ELR (cell line): ENCODE measurements at places on chromosomes 3 and 15.

- no peak for DNase-seq
Measured at GRCh38 chr15:73687351-73687750, 3.2 kb downstream of the CD276 start.

GRCh38 chr3:59784164-59784563 is 734.3 kb upstream of the CFAP20DC start:
- no peak for DNase-seq

- DNase-seq, result no peak
Measured at GRCh38 chr3:48268936-48269561, 28.1 kb downstream of the ZNF589 start.

DNA sequence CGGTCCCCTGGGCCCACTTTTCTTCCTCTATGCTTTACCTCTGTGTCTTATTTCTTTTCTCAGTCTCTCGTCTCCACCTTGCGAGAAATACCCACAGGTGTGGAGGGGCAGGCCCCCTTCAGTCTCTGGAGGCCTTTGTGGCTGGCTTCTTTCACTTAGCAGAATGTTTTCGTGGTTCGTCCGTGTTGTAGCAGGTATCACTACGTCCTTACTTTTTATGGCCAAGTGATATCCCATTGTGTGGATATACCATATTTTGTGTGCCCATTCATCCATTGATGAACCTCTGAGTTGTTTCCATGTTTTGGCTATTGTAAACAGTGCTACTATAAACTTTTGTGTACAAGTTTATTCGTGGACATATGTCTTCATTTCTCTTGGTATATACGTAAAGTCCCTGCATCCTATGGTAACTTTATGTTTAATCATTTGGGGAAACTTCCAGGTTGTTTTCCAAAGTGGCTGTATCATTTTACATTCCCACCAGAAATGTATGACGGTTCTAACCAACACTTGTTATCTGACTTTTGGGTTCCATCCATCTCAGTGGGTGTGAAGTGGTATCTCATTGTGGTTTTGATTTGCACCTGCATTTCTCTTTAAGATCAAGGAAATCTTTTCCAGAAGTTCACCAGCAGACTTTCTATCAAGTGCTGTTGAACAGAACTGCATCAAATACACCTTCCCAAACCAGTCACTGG is 5.6 kb downstream of the PIGZ start:
- DNase-seq, result no peak

- DNase-seq, result no peak
Measured at GRCh38 chr3:152778022-152778421, 56.9 kb upstream of the P2RY1 start.

DNA sequence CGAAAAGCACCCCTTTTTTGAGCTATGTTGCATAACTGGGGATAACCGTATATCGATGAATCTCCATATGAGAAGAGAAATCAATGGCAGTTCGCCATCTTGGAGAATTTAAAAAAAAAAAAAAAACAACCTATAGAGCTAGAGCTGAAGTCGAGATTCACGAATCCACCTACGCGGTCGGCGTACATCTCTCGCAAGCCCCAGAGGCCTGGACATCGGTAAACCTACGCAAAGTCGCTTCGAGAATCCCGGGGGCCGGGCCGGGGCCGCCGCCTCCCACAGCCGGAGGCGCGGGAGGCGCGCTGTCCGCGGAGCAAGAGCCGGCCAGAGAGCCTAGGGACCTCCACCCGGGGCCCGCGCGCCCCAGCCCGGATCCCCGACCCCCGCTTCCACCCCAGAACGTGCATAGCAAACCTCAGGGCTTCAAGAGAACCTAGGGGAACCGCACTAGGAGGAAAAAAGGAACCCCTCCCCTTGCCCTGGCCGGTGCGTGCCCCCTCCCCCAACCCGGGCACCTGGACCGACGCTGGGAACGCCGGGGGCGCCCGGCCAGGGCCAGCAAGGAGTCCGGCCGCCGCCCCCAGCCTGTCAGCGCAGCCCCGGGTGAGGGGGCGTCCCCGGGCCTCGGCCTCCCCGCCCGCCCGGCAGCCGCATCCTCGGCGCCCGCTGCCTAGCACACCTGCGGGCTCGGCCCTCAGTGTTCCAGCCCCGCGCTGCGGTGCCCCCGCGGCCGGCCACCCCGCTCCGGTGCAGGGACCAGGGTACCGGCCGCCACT is 567 bp downstream of the PFN2 start:
- DNase-seq, result peak; percentile 88

DNA sequence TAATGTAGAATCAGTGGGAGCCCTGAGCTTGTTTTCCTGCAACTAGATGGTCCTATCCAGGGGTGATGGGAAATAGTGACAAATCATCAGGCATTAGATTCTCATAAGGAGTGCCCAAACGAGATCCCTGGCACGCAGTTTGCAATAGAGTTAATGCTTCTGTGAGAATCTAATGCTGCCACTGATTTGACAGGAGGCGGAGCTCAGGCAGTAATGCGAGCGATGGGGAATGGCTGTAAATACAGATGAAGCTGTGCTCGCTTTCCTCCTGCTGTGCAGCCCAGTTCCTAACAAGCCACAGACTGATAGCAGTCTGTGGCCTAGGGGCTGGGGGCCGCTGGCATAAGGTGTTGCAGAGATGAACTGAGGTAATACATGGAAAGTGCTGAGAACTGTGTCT is 28.3 kb upstream of the TMEM42 start:
- DNase-seq, result no peak

DNA sequence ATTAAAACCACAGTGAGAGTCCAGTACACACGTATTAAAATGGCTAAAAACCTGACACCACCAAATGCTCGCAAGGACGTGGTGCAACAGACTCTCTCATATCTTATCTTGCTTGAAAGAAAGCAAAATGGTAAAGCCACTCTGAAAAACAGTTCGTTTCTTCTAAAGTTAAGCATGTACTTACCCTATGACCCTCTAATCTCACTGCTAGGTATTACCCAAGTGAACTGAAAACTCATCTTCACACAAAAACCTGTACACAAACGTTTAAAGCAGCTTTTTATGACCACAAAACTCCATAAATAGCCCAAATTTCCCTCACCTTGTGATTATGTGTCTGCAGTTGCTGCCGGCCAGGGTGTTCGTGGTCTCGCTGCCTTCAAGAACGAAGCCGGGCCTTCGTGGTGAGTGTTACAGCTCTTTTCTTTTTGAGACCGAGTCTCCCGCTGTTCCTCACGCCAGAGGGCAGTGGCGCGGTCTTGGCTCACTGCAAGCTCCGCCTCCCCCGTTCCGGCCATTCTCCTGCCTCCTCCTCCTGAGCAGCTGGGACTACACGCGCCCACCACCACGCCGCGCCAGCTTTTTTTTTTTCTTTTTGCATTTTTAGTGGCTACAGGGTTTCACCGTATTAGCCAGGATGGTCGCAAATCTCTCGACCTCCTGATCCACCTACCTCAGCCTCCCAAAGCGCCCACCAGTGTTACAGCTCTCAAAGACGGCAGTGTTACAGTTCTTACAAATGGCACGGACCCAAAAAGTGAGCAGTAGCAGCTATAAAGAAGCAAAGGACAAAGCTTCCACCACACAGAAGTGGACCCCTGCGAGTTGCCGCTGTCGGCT is 165.4 kb downstream of the TJP1 start:
- no peak for DNase-seq

GRCh38 chr3:119810018-119810435 is 28.1 kb downstream of the NR1I2 start:
- DNase-seq, result peak; percentile 31

DNA sequence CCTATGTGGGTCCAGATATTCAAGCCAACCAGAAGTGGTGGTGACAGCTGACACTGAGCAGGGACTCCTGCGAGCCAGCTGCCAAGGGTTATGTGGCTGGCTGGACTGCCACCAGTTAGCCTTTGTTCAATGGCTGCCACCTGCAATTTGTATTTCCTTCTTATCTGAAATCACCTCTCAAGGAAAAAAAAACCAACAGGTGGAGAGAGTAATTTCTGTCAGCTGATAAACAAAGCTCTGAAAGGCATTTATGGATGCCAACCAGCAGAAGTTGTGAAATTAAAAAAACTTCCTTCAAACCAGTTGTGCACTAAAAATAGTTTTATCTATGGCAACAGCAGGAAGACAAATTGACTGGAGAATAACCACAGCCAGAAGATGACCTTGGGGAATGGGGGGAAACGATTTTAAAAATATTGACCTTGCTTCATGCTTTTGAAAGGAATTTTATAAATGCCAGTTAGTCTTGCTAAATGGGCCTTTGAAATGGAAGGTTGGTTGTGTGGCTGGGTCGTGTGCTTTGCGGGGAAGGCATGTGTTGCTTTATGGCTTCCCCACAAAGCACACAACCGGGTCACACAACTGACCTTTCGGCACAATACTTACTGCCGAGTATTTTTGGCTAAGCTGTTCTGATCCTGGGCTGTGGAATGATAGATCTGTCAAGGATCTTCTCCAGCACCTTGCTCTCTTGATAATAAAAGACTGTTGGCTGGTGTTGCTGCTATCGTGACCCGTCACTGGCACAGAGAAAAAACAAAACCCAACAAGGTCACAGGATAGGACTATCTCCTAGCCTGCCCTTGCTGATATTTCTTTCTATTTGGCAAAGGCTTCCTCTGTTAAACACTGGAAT is 3.5 kb downstream of the MYZAP start:
- DNase-seq, result no peak

- no peak for DNase-seq
Measured at GRCh38 chr15:100986158-100986896, 67.2 kb downstream of the LRRK1 start.

GRCh38 chr3:58058361-58059263 is 50.4 kb downstream of the FLNB start:
- peak; percentile 82 for DNase-seq

GRCh38 chr3:197270558-197271317 is 27.7 kb downstream of the DLG1 start:
- no peak for DNase-seq

- DNase-seq, result no peak
Measured at GRCh38 chr15:62853841-62854225, 188.7 kb upstream of the TPM1 start.

- no peak for DNase-seq
Measured at GRCh38 chr3:100605358-100605757, 4.0 kb upstream of the ADGRG7 start.

- DNase-seq, result peak; percentile 83
Measured at GRCh38 chr15:98896002-98896721, 111.4 kb downstream of the PGPEP1L start.

- DNase-seq, result no peak
Measured at GRCh38 chr15:67753891-67754290, 71.4 kb upstream of the SKOR1 start.

DNA sequence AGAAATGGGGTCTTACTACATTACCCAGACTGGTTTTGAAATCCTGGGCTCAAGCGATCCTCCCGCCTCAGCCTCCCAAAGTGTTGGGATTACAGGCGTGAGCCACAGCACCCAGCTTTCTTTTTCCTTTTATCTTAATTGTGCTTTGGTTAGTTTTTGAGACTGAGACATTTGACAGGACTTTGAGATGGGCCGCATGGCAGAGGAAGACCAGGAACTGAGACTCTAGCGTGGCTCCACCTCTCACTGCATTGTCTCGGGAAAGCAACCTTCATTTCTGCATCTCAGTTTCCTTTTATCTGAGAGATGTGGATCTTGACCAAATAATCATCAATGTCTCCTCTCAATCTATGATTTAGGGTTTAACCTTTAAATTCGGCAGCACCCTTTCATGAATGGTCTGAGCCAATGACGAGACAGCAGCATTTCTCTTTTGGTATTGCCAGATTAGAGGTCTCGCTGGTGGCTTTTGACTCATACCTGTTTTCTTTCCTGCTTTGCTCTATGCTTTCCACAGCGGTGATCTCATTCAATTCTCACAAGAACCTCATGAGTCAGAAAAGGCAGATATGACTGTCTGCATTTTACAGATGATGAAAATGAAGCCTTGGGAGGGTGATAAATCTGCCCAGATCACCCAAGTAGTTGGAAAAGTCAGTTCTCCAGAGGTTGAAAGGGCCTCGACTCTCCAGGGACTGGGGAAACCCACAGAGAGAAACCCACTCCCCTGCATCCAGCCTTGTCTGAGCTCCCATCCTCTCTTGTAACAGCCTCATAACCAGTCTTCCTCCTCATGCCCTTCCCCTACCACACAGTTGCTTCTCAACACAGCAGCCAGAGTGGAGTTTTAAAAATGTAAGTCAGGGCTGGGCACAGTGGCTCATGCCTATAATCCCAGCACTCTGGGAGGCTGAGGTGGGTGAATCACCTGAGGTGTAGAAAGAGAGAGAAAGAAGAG is 84.8 kb upstream of the FOXB1 start:
- DNase-seq, result peak; percentile 87

DNA sequence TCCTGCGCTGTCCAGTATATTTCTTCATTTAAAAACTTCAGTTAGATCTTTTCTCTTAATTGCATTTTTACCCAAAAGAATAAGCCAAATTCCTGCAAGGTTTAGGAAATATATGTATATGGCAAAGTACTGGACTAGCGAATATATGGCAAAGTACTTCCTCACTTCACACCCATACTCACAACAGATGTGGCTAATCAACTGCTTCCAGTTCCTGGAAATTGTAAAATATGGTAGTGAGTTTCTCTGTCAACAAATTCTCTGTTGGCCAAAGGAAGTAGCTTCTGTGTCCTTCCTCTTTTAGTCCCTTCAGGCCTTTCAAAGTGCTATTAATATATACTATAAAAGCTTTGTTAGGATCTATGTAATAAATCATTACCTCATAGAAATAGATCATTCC is 22.0 kb downstream of the GPR15 start:
- DNase-seq, result no peak

GRCh38 chr3:133962849-133963248 is 66.9 kb downstream of the SLCO2A1 start:
- peak; percentile 65 for DNase-seq

- DNase-seq, result no peak
Measured at GRCh38 chr15:33801954-33802353, 166.3 kb upstream of the CHRM5 start.

DNA sequence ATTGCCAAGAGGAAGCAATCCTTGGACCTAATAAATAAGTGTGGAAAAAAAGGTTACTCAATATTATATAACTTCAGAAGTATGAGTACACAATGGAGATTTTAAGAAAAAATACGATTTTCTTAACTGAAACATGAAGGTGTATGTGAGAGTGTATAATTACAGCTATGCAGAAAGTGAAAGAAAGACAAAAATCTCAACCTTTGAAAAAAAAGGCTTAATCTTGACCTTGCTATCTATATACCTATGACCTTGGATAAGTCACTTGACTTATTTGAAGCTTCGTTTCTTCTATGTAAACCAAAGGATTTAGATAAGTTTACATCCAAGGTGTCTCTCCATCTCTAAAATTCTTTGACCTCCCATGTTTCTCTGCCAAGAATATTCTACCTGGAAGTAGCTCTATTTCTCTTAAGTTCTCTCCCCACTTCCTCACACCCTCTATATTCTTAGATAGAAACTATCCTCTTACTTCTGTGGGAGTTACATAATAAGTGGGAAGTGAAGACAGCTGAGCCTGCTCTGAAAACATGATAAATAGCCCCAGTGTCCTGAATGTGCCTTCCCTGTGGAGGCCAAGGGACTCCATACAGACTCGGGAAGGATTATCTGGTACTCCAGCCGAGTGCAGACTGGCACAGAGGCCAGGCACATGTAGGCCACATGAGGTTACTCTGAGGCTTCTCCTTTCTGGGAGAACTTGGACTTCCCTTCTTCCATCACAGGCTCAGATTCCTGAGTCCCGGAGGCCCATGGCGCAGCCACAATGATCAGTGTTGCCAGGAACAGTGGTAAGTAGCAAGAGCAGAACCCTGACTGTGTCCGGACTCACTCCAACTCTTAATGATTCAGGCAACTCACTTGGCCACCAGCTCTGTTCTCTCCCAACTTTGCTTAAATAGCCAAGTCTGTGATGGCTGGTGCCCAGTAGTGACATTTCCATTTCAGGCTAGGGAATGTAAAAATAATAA is 166.8 kb upstream of the COL8A1 start:
- DNase-seq, result no peak

GRCh38 chr3:83934192-83935021 is 1024.4 kb upstream of the CADM2 start:
- DNase-seq, result no peak
